ENCODE measurements at places on chromosomes 7 and 10.
A peak's percentile ranks its signal among the peaks of the same experiment; 100 is the strongest.

GRCh38 chr7:10855583-10855982 is 118.1 kb upstream of the PHF14 start:
- DNase-seq: no peak

DNA sequence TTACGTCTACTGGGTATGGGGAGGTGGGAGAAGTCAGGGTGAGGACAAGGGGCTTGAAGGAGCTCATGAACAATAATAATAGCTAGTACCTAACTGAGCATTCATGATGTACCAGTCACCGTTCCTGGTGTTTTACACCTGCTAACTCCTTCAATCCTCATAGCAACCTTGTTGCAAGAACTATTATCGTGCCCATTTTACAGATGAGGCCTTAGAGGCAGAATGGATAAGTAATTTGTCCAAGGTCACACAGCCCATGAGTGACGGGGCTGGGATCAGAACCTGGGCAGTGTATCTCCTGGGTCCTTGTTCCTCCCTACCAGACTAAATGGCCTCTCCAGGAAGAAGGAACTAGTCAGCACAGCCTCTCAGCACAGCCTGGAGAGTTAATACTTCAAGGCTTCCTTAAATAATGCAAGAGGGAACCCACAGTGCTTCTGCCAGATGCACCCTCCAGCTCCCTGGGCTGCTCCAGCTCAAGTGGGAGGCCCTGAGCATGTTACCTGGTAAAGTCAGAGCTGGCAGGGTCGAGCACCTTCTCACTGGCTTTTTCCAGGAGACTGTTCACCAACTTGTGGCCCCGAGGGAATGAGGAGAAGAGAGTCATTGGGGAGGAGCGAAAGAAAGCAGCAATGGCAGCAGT is 28.8 kb downstream of the RRP12 start:
- no peak for DNase-seq

DNA sequence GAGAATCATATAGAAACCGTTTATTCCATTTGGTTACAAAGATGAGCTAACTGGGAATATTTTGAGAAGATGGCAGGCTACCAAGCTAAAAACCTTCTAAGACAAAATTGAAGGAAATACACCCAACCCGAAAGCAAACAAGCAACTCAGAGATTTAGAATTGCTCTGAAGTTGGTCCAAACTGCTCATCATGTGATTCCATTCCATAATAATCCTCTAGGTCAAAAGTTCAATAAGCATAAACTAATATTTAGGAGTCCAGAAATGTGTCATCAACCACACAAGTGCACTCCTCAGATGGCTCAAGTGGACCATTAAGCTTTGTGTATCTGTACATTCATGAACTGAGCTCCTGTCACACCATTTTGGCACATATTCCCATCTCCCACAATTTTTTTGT is 28.7 kb downstream of the DGKI start:
- no peak for DNase-seq

GRCh38 chr7:76048668-76048988 is 722 bp downstream of the MDH2 start:
- no peak for DNase-seq

DNA sequence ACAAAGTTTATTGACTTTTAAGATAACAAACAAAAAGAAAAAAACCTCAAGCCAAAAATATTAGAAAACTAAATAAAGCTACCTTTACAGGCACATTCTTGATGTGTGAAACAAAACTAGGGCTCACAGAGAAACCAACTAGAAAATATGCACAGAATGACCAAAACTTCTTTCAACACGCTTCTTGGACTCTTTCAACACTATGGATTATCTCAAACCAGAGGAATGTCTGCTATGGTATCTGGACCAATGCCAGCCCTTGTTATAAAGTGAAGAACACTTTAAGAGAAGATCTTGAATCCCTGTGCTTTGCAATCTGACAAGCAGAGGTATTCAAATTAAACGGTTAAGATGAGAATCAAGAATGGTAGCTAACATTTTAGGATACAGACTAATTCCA is 76.6 kb downstream of the DNAJC1 start:
- peak; percentile 87 for DNase-seq

DNA sequence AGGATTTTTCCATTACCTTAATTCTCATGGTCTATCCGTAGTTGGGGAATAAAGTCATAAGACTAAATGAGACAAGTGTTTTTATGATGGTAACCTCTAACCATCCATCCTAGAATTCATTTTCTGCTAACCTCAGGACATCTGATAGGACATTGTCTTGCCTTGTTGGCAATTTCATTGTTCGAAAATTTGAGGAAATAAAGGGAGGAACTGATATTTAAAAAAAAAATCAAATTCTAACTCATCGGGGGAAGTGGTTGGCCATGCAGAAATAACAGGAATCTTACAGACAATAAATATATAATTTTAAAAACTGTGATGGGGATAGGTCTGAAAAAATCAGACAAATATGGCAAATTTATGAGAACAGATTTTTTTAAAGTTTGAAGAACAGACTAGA is 21.7 kb upstream of the RHOBTB1 start:
- no peak for DNase-seq

- no peak for DNase-seq
Measured at GRCh38 chr10:1047937-1048336, 982 bp downstream of the IDI1 start.

- no peak for DNase-seq
Measured at GRCh38 chr7:158743219-158743618, 38.6 kb upstream of the NCAPG2 start.

- DNase-seq: no peak
Measured at GRCh38 chr10:17428351-17429097, 25.9 kb downstream of the ST8SIA6 start.

GRCh38 chr7:139058943-139059342 is 23.1 kb upstream of the ZC3HAV1L start:
- no peak for DNase-seq

DNA sequence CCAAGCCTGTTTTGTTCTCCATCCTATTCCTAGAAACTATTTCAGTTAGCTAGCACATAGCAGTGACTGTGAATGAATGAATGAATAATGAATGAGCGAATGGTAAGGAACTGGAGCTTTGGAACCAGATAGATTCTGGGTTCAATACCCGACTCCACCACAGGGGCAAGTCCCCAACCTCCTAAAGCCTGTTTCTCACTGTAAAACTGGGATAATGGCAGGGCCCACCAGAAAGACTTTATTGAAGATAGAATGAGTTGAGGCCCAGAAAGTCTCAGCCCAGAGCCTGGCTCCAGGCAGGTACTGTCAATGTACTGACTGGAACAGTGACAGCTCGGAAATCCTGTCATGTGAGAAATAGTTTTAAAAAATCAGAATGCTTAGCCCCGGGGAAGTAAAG is 1.1 kb upstream of the CDH23 start:
- no peak for DNase-seq

GRCh38 chr10:34627331-34627730 is 187.8 kb downstream of the PARD3 start:
- no peak for DNase-seq

DNA sequence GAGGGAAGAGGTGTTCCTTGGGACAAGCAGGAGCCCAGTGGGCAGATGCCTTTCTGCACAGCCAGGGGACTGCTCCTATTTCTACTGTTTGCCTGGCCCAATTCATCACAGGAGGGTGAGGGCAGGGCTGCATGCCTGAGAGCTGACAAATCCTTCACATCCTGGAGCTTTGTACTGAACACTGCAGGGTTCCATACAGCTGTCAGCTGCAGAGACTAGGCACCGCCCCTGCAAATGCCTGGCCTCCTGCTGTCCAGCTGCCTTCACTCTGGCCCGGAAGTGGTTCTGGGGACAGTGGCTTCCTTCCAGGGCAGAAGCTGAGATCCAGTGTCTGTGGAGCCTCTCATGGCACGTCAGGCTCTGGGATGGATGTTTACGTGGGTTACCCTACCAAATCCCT is 470.7 kb downstream of the DNAJB6 start:
- no peak for DNase-seq

- peak; percentile 95 for DNase-seq
Measured at GRCh38 chr7:151459726-151460473, 20.0 kb upstream of the CRYGN start.

- DNase-seq: no peak
Measured at GRCh38 chr10:133012573-133013359, 70.4 kb upstream of the CFAP46 start.

DNA sequence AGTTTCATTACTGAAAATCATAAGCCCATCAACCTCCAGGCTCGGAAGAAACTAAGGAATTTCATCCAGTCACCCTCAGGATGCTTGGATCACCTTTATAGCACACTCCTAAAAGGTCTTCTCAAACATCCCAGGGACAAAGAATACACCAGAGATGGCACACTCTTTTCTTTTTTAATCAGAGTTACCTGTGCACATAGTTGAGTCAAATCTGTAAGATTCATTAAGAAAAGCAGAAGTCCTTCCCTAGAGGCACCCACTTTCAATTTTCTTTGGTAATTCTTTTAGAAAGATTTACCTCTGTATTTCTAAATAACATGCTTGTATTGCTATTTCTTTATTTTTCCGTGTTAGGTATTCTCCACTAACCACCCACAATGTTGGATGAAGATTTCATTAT is 50.6 kb upstream of the IL6 start:
- no peak for DNase-seq

GRCh38 chr7:142188154-142188553 is 69.7 kb downstream of the PRSS58 start:
- DNase-seq: no peak

- DNase-seq: no peak
Measured at GRCh38 chr7:78081888-78082287, 283.3 kb downstream of the PHTF2 start.

DNA sequence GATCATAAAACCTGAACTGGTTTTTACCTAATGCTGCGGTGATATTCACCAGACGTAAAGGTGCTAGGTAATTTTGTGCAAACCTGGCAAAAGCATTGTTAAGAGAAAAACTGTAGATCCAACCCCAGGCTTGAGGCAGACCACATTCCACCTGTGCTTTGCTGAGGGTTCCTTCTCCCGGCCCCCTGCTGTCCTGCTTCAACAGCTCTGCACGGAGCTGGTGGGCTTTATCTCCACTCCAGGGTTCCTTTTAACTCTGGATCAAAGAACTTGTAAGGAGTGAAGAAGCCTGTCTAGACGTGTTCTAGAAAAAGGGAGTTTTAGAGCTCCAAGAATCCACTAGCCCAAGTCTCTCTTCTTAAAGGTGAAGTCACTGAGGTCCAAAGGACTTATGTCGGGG is 87.5 kb upstream of the NMT2 start:
- DNase-seq: no peak
